ENCODE measurements at places on chromosomes 13 and 19. TPM values are rescaled to one million over a fixed set of nuclear protein-coding genes. Genes with fewer than 3 reads are reported as not detected.
A peak's percentile ranks its signal among the peaks of the same experiment; 100 is the strongest.

- no peak overlapping the region for H3K4me3 ChIP-seq
- peak; percentile 71 for DNase-seq
- H3K4me1 ChIP-seq, result no peaks in the 10 kb centered on the region
Observed at GRCh38 chr19:54561840-54562239, 11.8 kb upstream of the LILRA2 start.

GRCh38 chr13:111540486-111540885, 220.0 kb downstream of the TEX29 start:
- no peak for DNase-seq
- H3K4me3 ChIP-seq, result no peak overlapping the region
- H3K27me3 ChIP-seq, result peaks cover 16% of the 10 kb centered on the region
- H3K36me3 ChIP-seq, result no peaks in the 10 kb centered on the region
- no peaks in the 10 kb centered on the region for H3K4me1 ChIP-seq

DNA sequence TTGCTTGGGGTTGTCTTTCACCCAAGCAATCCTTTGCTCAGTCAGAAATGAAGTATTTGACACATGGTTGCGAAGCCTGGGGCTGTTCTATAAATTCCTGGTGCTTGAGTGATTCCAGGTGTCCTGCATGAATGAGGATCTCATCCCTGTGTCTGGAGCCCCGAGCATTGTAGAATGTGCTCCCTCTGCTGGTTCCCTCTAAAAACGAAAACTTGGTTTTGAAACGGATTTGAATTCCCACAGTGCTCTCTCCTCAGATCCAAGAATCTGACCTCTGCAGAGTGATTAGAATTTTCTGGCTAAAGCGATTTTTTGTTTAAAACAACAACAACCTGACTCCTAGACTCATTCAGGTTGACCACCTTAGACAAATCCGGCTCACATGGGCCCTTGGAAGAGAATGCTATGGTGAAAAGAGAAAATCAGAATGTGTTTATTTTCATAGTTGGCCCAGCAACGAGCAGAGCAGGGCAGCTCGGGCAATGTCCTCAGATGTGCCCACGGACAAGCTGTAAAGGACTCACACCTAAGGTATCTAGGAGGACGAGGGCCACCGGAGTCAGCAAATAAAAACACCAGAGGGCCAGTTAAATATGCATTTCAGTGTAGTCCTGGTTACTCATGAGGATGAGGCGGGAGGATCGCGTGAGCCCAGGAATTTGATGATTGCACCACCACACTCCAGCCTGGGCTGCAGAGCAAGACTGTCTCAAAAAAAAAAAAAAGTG, 8.7 kb upstream of the ATP12A start:
- peaks cover 16% of the 10 kb centered on the region for H3K4me1 ChIP-seq
- peaks cover 25% of the 10 kb centered on the region for H3K27me3 ChIP-seq
- H3K4me3 ChIP-seq, result peak overlapping the region; percentile 50
- H3K27ac ChIP-seq, result peak overlapping the region; percentile 54
- H3K36me3 ChIP-seq, result no peaks in the 10 kb centered on the region
- no peak for DNase-seq

DNA sequence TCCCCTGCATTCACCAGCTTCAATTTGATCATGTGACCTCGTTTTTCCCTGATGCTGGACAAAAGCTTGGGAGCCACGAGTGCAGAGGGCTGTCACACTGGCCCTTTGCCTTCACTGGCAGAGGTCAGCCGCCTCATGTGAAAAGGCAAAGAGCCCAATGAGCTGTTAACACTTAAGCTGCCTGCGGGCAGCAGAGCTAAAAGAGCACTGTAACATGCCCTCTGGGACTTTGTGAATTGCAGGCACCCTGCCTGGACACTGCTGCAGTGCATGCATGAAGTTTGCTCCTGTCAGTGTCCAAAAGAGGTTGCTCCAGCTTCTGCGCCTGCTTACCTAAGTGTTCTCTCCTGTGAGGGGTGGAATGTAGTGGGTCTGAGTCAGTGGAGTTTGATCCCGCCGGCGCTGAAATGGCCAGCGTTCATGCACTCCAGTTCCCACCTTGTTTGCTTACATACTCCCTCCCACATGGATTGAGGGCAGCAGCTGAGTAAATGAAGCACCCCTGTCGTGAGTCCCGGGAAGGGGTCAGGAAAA, 193.7 kb downstream of the RFC3 start:
- H3K4me1 ChIP-seq, result peaks cover 5% of the 10 kb centered on the region
- H3K4me3 ChIP-seq, result no peak overlapping the region
- H3K27ac ChIP-seq, result no peak overlapping the region
- DNase-seq, result no peak
- no peaks in the 10 kb centered on the region for H3K36me3 ChIP-seq

Gene CNMD
- total RNA-seq, result not detected

Gene FXYD3
- not detected for total RNA-seq

Gene ERCC5
- total RNA-seq, result 48.9 TPM

Gene SIGLEC10
- not detected for total RNA-seq
